Pulmonary artery endothelial cell (primary cell): ENCODE measurements at places on chromosomes 2 and 18. TPM values are rescaled to one million over a fixed set of nuclear protein-coding genes. Genes with fewer than 3 reads are reported as not detected.

ODC1 gene
- 191 and 209 TPM in 2 replicates for total RNA-seq

MZT2B gene
- 92.2 and 215 TPM in 2 replicates for total RNA-seq

FN1 gene
- 3,105 and 3,178 TPM in 2 replicates for total RNA-seq

APCDD1 gene
- total RNA-seq, result 0.04 and 0.20 TPM in 2 replicates

CREG2 gene
- total RNA-seq, result 0.81 and 1.6 TPM in 2 replicates

TUBA3D gene
- not detected in 2 replicates for total RNA-seq

GRCh38 chr2:18896125-18896764 is 306.9 kb upstream of the NT5C1B start:
- DNase-seq, result no peak

DNA sequence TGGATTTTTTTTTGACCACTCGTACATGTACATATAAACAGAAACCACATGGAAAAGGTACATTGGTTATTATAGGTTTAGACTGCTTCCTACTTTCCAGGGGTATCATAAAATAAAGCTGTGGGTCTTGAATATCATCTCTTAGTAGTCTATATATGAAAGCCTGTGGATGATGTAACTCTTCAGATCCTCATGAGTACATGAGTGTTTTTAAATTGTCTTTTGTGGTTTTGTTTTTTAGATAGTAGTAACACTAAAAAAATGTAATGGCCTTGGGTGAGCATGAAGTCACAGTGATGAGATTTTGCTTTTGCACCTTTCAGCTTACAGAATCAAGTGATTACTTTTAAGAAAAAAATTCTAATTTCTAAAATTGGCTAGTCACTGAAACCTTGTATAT is 80.2 kb downstream of the RAB3GAP1 start:
- no peak for DNase-seq

GRCh38 chr2:83827618-83828017 is 631.5 kb downstream of the SUCLG1 start:
- no peak for DNase-seq

DNA sequence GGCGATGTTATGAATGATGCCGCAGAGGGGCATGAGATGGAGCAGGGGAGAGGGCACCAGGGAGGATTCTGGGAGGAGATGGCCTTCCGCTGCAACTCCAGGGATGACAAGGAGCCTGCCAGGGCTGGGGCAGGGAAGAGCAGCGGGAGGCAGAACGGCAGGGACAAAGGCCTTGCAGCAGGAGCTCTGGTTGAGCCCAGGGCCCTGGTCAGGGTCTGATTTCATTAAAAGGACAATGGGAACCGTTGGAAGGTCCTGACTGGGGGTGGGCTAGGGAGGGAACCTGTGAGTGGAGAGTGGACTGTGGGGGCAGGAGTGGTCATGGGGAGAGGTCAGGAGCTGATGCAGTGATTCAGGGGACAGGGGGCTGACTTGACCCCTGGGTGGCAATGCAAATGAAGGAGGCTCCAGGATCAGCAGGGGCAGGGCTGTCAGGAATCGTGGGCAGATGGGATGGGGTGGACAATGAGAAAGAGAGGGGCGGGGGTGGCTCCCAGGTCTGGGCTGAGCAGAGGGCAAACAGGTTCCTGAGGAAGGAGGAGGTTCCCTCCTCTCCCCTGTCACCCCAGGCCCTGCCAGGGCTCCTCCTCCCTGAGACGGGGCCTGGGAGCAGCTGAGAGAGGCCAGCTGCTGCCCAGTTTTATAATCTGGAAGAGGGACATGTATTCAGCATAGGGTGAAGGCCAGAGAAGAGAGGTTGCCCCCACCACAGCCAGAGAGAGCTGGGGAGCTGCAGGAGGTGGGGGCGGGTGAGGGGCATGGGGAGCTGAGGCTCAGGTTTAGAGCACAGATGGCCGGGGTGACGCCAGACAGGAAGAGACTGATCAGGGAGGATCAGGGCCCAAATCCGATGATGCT is 7.3 kb upstream of the DUSP2 start:
- DNase-seq, result no peak

DNA sequence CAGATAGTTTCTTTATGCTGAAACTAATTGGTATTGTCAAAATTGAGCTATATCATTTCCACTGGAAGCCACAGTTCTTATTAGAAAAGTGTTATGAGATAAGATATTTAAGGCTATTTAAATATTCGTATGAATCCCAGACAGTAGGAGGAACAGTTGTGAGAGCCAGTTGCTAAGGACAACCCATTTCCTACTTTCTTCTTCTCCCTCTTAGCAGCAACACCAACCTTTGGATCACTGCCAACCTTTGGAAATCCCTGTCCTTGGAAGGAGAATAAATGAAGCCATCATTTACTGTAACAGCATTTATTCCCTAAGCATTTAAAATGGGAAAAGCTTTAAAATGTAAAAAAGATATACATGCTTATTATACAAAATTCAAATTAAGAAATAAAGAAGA is 85.8 kb downstream of the PLCL1 start:
- peak; percentile 26 for DNase-seq

DNA sequence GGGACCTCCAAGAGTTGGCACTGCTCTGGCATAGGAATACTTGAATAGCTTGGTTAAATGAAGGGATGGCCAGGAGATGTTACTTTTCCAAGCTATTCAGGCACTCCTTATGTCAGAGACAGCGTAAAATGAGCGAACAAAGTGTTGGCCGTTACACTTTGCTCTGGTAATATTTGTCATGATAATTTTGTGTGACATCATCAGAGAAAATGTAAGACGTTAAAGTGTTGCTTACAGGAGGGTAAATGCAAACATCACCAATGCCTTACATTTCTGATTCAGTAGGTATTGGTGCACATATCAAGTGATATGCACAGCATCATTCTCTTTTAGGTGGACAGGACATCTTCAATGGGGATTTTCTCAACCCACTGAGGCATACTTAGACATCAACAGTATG is 46.0 kb downstream of the PLEKHA3 start:
- DNase-seq, result no peak

GRCh38 chr2:128317181-128317898 is 1.3 kb downstream of the HS6ST1 start:
- DNase-seq, result no peak

DNA sequence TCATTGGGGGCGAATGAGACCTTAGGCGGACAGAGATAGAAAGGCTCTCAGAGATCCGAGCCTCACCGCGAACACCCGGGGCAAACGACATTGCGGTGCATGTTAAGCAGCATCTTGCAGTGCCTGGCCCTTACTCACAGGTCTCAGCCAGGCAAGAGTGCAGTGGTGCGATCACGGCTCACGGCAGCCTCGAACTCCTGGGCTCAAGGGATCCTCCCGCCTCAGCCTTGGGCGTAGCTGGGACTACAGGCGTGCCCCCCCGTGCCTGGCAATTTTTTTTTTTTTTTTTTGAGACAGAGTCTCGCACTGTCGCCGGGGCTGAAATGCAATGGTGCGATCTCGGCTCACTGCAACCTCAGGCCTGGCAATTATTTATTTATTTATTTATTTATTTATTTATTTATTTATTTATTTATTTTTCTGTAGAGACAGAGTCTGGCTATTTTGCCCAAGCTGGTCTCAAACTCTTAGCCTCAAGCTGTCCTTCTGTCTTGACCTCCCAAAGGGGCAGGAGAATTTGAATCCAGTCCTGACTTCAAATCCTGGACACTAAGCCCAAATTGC is 1.3 kb downstream of the LAMA3 start:
- no peak for DNase-seq

GRCh38 chr2:29273685-29274611 is 158.7 kb downstream of the CLIP4 start:
- DNase-seq, result no peak

- DNase-seq, result no peak
Measured at GRCh38 chr2:29247336-29247914, 132.2 kb downstream of the CLIP4 start.

- no peak for DNase-seq
Measured at GRCh38 chr18:76546436-76546835, 51.4 kb upstream of the ZNF516 start.

- no peak for DNase-seq
Measured at GRCh38 chr2:30237966-30238800, 6.8 kb downstream of the LBH start.

DNA sequence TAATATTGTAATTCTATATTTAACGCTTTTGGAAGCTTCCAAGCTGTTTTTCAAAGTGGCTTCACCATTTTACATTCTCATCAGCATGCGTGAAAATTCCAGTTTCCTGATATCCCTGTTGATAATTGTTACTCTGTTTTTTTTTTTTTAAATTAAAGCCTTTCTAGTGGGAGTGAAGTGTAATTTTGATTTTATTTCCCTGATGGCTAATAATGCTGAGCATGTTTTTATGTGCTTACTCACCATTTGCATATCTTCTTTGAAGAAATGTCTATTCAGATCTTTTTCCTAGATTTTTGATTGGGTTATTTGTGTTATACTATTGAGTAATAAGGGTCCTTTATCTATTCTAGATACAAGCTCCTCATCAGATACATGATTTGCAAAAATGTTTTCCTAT is 382.8 kb upstream of the HS6ST1 start:
- DNase-seq, result no peak

DNA sequence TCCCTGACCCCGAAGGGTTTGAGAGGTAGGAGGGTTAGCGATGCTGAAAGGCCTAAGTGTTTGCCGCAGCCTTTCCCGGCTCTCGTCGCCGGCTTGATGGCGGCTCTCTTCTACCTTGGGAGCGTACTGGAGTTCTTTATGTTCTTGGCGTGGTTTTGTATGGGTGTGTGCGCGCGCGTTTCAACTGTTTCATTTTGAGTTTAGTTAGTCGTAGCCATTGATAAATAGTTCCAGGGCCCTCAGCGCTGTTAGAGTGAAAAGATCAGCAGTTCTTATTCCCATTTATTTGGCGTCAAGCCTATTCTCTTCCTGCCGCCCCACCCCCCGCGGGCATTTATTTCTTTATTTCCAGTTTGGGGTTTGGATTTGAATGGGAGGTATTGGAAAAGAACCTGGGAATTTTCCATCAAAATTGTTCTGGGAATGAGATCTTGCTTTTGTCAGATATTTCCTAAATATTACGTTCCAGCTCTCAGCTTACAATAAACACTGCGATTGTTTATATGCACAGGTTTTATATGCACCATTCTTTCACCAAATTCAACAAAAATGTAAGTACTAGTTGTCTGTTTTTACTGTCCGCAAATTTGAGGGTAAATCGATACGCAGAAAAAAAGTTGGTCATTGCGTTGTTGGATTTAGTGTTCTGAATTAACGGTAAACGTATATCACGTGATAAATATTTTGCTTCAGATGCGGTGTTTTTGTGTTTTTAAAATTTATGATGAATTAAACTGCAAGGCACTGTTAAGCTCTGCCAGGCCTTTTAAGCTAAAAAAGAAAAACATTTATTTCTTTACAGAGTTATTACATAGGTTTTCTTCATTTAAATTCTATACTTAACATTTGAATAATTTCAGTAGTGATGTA is 954 bp downstream of the CCNT2 start:
- DNase-seq, result no peak

DNA sequence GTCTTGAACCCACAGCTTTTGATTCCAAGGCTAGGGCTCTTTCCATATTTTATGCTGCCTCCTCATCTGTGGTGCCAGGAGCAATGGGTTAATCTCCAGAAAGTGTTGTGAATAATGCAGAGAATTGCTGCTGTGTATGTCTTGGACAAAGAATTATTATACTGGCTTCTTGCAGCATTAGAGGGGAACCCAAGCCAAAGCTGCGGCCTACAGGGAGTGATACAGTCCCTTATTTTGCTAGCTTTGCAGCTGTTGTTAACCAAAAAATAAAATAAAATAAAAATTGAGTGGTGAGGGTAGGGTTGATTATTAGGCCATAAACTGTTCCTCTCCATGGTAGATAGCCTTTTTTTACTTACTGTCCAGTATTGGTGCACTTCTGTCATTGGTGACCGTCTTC is 16.7 kb downstream of the WIPF1 start:
- no peak for DNase-seq

- no peak for DNase-seq
Measured at GRCh38 chr2:234745347-234745746, 206.5 kb upstream of the SH3BP4 start.

- DNase-seq, result no peak
Measured at GRCh38 chr18:3851159-3851558, 401.2 kb downstream of the TGIF1 start.

DNA sequence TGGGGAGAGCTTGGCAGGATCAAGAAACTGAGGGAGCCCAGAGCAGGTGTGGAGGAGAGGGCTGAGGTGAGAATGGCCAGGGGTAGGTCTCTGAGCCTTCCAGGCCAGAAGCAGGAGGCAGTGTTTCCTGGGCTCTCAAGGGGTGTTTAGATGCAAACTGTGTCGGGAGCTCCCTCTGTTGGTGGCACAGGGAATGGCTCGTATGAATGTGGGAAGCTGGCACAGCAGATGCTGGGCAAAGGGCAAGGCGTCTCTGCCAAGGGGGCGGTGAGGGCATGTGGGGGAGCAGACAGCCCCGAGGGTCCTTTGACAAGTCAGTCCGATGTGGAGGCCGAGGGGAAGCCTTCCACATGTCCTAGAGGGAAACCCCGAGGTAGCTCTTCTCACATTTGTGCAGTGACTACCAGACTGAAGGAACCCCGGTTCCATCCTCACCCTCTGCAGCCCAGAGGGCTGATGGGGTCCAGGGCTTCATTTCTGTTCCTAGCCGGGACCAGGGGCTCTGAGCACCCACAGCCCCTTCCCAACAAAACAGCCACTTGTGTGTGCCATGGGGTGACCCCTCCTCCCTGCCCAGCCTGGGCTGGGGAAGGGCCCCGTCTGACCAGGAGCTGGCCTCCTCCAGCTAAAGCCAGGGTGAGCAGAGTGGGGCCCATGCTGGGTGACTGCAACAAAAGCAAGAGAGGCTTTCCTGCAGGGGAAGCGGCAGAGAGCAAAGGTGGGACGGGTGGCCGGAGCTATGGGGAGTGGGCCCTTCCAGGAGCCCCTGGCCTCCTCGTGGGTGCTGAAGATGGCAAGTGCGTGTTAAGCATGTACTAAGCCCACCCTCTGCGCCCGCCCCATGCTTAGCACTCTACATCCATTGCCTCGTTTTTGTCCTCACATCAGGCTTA is 103.4 kb downstream of the SEPTIN10 start:
- no peak for DNase-seq

DNA sequence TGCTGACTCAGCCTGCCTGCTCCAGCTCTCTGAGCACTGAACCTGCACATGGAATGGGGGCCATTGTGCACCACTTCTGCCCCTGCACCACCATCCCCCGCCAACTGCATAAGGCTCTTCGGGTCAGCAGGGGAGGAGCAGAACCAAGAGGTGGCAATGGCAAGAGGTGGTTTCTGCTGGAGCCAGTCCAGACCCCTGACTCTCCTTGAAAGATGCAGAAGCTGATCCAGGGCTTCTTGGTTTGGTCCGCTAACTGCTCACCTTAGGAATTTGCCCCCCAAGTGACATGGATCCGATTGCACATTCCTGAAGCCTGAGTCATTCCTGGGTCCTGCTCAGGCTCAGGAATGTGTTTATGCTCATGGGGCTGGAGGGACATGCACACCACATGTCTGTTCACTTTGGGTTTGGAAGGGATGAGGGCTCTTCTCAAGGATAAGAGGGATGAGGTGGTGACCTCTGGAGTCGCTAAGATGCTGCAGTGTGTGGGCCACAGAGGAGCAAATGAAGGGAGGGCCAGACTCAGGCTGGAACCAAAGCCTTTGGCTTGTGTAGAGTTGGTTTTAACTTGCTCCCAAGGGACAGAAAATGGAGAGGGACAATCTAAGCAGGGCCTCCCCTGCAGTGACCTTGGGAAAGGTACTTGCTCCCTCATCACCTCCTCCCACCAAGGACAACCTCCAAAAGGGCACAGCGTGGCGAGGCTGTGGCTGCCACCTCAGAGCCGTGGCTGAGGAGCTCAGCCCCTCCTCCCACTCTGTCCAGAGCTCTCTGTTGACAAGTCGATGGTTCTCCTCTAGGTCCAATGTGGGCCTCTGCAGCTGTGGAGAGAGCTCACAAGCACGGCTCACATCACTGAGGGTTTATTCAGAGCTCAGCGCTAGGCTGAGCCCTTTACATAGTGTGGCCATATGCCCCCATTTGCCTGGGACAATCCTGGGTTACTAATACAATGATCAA is 66.2 kb downstream of the HS1BP3 start:
- DNase-seq, result peak; percentile 89

- DNase-seq, result no peak
Measured at GRCh38 chr2:124607679-124608078, 582.6 kb downstream of the CNTNAP5 start.
